ENCODE measurements at places on chromosomes 7 and 10.
A peak's percentile ranks its signal among the peaks of the same experiment; 100 is the strongest.

- DNase-seq = no peak
These were observed 588 bp downstream of the GET4 start for GRCh38 chr7:876972-877311.

- DNase-seq = no peak
These were observed 167.2 kb downstream of the JAZF1 start for GRCh38 chr7:28013441-28013840.

- peak; percentile 26 for DNase-seq
These were observed 51.4 kb downstream of the C10orf67 start for GRCh38 chr10:23293145-23293724.

GRCh38 chr7:22864301-22864700 is 41.7 kb upstream of the TOMM7 start:
- no peak for DNase-seq

DNA sequence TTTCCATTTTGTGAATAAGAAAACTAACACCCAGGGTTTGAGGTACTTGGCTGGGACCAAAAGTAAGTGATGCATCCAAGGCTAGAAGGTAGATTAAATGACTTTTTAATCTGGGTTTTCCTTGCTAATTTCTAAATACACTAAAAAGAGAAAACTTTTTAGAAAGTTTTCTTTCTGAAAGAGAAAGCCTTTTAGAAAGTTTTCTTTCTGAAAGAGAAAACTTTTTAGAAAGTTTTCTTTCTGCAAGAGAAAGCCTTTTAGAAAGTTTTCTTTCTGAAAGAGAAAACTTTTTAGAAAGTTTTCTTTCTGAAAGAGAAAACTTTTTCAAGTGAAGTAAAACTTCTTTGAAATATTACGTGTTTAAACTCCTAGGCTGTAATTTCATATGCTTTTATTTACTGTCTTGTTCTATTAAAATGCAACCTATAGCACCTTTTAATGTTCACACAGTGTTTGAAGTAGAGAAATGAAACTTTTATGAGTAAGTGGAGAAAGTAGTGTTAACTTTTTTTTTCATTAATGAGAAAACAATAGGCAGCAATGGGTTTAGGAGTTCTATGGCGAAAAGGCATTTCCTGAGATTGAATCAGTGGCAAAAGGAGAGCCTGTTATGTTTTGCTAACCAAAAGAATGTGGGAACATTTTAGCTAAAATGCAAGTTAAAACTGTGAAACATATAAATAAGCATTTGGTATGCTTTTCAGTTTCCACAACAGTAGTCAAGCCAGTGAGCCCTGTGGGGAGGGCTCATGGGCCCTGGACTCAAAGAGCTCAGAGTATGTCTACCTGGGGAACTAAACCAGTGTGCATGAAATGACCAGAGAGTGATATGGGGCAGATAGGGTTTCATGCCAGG is 103.7 kb downstream of the RBM20 start:
- DNase-seq = no peak

- DNase-seq = no peak
These were observed 797 bp upstream of the NKX2-3 start for GRCh38 chr10:99531696-99532593.

- no peak for DNase-seq
These were observed 2.9 kb downstream of the CTBP2 start for GRCh38 chr10:125157505-125157904.

- DNase-seq = no peak
These were observed 34.7 kb downstream of the IMMP2L start for GRCh38 chr7:111527545-111527944.

- no peak for DNase-seq
These were observed 51.3 kb upstream of the MAGI2 start for GRCh38 chr7:79504607-79505389.

GRCh38 chr7:83964318-83964717 is 230.3 kb downstream of the SEMA3A start:
- no peak for DNase-seq

DNA sequence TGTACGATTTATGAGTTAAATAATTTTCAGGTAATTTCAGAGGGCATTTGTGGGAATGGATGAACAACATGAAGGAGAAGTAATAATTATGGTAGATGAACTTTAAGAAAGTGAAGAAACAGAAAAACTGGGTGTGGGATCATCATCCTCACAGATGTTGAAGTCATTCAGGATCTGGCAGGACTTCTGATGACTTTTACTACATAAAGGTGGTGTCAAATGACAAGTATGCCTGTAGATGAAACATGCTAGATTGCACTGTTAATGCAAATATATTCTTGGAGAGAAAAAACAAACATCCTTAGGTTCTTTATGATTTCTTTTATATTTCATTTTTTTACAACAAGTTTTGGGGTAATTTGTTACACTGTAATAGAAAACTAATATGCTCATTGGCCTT is 230.2 kb downstream of the PCLO start:
- no peak for DNase-seq

GRCh38 chr10:34449836-34450235 is 365.3 kb downstream of the PARD3 start:
- no peak for DNase-seq

GRCh38 chr7:98130959-98131358 is 24.3 kb downstream of the LMTK2 start:
- DNase-seq = no peak

DNA sequence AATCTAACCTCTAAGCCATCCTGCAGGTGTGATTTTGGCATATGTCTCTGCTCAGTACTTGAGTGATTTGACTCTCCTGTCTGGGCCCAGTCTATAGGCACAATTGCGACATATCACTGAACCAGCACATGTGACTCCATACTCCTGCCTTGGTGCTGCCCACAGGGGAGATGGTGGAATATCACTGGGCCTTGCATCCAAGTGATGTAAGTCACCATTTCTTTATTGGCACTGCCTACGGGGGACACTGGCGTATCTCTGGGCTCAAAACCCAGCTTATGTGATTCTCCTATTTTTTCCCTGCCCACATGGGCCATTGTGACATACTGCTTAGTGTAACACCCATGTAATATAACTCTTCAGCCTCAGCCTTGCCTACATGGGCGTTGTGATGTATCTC is 48.1 kb upstream of the ZNF680 start:
- no peak for DNase-seq

GRCh38 chr10:97217299-97217698 is 31.5 kb upstream of the SLIT1 start:
- DNase-seq = no peak

GRCh38 chr10:103584216-103585010 is 90.9 kb downstream of the NEURL1 start:
- DNase-seq = peak; percentile 84

DNA sequence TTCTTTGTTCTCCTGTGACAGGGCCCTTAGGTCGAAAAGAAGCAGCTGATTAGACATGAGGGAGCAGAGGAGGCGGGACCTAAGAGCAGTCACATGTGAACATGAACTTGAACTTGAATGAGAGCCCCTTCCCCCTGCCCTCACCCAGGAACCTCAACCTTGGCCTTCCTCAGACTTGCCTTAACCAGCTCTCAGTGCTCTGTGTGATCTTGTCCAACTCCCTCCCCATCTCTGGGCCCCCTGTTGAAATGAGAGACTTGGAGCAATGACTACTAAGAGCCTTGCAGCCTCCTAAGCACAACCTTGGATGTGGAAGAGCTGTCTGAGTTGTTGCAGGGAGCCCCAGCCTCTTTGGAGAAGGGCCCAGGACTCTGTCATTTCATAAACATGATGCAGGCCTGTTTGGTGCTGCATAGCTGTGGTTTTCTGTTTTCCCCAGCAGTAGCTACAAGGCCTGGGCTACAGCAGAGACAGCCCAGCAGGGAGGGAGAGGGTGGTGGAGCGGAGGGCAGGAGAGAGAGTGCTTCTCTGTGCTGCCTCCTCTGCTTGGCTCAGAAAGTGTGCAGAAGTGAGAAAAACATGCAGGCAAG is 123.9 kb upstream of the ZMIZ1 start:
- DNase-seq = no peak

GRCh38 chr10:45423976-45424499 is 50.0 kb downstream of the ALOX5 start:
- DNase-seq = no peak

DNA sequence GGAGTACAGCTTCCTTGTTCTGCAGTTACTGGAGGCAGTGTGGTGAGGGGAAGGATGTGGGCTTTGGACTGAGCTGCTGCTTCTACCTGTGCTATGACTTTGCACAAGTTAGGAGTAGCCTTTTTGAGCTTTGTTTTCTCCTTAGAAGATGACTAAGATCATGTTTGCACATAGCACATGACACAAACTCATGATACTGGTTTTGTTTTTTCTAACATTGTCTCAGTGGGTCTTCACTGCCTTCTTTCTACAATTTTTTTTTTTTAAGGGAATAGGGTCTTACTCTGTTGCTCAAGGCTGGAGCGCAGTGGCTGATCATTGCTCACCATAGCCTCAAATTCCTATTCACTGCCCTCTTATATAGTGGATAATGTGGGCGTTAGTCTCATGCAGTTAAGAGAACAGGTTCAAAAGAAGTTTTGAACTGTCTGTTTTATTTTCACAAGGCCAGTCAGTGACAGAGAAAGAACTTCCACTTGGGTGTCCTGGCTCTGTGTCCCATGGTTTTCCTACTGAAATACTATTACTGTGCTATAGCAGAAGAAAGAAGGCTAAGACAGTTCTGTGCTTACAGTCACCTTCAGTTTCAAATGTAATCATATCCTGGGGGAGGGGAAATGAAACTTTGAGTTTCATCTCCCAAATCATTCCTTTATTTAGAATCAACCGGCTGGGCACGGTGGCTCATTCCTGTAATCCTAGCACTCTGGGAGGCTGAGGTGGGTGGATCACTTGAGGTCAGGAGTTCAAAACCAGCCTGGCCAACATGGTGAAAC is 72.0 kb downstream of the KAT6B start:
- peak; percentile 58 for DNase-seq

- DNase-seq = no peak
These were observed 16.1 kb upstream of the FAM170B start for GRCh38 chr10:49149881-49150280.

GRCh38 chr10:235915-236314 is 100.7 kb downstream of the ZMYND11 start:
- DNase-seq = no peak

DNA sequence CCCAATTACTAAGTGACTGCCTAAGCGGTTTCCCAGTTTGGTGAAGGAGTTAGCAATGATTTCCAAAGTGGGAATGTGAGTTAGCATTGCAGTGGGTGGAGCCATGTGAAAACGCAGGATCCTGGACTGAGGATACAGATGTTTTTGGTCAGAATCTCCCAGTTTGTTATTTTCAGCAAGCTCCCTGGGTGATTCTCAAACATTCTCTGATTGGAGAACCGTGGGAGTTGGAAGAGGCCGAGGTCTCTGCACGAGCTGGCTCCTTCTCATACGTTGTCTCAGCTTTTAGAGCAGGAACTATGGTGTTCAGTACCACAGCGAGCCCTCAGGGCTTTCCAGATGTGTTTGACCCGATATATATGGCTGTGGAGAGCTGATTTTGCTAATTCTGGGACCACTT is 396.5 kb upstream of the NPVF start:
- no peak for DNase-seq

GRCh38 chr7:122803323-122803722 is 82.9 kb downstream of the CADPS2 start:
- DNase-seq = no peak

- no peak for DNase-seq
These were observed 404.7 kb downstream of the NEBL start for GRCh38 chr10:20492447-20492846.

DNA sequence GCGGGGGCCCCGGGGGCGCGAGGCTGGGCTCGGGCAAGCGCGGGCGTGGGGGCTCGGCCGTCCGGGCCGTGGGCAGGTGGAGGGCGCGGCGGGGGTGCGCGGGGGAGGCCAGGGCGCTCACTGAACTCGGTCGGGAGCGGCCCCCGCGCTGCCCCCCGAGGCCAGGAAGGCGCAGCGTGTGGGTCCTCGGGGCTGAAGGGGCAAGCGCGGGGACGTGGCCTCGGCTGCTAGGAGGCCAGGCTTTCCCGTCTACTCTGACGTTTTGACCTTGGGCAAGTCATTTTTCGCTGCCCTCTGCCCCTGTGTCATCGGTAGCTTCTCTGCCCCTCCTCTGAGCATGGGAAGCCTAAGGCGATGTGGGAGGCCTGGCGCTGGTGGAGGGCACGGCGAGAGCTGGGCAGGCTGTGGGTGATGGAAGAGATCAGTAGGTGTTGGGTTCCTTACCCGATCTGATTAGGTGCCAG is 441 bp downstream of the FBH1 start:
- peak; percentile 41 for DNase-seq

GRCh38 chr7:108109221-108109908 is 20.8 kb downstream of the LAMB4 start:
- no peak for DNase-seq

DNA sequence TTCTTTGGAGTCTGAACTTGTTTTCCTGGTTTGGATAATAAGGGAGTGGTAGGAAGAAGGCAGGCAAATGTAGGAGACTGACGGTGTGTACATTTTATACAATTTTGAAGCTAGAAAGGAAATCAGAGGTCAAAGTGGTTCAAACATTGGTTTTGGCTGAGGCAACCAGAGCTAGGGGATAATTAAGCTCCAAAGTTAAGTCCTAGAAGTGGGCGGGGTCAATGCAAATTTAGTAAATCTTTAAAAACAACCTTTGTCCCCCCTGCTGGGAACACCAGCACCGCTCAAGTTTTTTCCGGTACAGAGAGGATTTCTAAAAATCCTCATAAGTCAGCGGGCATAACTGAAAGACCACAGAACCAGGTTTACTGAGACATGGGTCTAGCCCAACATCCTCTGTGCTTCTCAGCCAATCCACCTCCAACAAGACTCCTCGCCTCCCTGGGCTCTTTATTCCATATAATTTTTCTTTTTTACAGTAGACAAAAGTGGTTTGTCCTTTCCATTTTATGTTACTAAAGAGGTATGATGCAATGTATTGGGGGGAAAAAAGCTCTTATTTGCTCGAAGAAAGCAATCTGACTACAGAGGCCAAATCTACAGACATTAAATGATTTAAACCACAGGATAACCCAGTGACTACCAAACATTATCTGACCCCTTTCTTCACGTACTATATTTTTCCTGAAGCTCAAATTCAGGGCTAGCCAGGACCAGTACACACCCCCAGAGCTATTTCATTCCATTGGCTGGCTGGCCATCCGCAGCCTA is 1.6 kb downstream of the GLUD1 start:
- peak; percentile 37 for DNase-seq

DNA sequence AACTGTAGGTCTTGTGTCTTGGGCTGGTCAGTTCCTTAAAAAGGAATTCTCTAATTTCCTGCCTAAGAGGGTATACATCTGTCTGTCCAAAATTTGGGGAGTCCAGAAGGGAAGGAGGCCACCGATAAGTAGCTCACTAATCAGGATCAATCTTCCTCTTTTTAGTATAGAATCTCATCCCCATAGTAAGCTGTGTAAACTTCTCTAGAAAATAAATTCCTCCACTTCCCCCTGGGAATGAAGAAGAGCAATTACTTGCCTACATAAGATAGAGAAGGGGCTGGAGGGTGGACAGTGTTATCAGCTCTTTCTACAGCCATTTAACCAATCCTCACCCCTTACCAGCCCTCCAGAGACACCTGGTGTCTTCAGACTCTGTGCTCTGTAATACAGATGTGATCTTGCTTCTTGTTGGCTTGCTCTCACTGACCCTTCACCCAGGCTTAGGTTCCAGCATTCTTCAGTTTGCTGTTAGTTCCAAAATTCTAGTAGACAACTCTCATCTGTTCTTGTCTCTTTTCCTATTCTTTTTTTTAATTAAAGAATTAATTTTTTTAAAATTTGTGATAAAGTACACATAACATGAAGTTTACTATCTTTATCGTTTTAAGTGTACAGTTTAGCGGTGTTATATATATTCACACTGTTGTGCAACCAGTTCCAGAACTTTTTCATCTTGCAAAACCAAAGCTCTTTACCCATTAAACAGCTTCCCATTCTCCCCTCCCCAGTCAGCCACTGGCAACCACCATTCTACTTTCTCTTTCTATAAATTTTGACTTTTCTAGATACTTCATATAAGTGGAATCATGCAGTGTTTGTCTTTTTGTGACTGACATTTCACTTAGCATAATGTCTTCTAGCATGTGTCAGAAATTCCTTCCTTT is 6.5 kb upstream of the PRKAR2B start:
- no peak for DNase-seq

Measured in activated CD4-positive, alpha-beta memory T cell treated with anti-CD3 and anti-CD28 coated beads, Interleukin-2, amount 10 ng/mL, durations not matched to agents 7 days and 5 days (primary cell).